ENCODE measurements at places on chromosomes 7 and 10.
A peak's percentile ranks its signal among the peaks of the same experiment; 100 is the strongest.

GRCh38 chr7:23971031-23971430, 261.0 kb downstream of the STK31 start:
- H3K4me1 ChIP-seq, result peaks cover 4% of the 10 kb centered on the region
- no peak overlapping the region for H3K27ac ChIP-seq
- no peak overlapping the region for H3K4me3 ChIP-seq
- H3K27me3 ChIP-seq, result peaks cover 4% of the 10 kb centered on the region

DNA sequence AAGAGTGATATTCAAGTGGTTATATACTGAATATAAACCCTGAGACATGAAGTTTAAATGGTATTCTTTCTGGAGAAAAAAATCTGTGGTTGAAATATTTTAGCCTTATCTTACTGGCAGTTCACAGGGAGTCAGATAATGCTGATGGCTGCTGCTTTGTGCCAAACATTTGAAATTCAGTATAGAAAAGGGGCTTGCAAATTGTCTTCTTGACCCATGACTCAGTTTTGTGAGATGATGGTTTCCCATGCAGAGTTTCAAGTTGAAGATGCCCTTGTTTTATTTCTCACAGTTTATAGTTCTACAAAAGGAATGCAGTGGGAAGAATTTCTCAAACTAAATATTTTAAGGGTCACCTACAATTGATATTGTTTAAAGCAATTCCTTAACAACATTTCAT, 251.1 kb upstream of the MEOX2 start:
- no peaks in the 10 kb centered on the region for H3K4me1 ChIP-seq
- no peaks in the 10 kb centered on the region for H3K36me3 ChIP-seq
- no peaks in the 10 kb centered on the region for H3K27me3 ChIP-seq
- H3K4me3 ChIP-seq, result no peak overlapping the region

GRCh38 chr10:11913079-11913641, 90.0 kb downstream of the PROSER2 start:
- no peak overlapping the region for H3K27ac ChIP-seq
- H3K36me3 ChIP-seq, result no peaks in the 10 kb centered on the region
- H3K27me3 ChIP-seq, result no peaks in the 10 kb centered on the region
- DNase-seq, result no peak

GRCh38 chr7:38052786-38053185, 125.3 kb upstream of the STARD3NL start:
- H3K4me3 ChIP-seq, result no peak overlapping the region
- H3K27ac ChIP-seq, result no peak overlapping the region
- DNase-seq, result no peak
- no peaks in the 10 kb centered on the region for H3K36me3 ChIP-seq
- peaks cover 4% of the 10 kb centered on the region for H3K27me3 ChIP-seq

DNA sequence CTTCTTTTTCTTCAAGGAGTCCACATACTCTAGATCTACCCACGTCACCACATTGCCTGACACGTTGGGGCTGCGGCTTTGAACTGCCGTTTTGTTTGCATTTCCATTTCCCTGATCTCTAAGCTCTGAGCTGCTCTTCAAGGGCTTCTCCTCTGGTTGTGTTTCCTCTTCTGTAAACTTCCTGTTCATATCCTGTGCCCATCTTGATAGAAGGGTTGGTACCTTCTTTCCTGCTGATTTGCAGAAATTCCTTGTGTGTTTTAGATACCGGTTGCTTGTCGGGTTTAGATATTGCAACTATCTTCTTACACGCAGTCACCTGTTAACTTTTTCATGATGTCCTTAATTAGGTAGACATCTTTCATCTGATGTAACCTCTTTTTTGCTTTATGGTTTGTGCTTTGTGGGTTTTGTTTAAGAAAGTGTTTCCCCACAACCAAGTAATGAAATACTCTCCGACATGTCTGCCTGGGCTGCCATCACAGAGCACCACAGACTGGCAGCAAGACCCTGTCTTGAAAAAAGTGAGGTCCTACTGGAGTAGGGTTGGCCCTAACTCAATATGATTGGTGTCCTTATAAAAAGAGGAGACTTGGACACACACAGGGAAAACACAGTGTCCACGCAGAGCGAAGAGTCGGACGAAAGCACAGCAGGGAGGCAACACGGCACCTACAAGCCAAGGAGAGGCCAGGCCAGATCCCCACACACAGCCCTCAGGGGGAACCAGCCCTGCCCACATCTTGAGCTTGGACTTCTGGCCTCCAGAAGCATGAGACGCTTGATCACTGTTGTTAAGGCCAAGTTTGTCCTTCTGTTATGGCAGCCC, 99.1 kb upstream of the PDGFA start:
- H3K4me3 ChIP-seq, result peak overlapping the region; percentile 72
- DNase-seq, result peak; percentile 86
- H3K27ac ChIP-seq, result peak overlapping the region; percentile 100
- no peaks in the 10 kb centered on the region for H3K27me3 ChIP-seq
- peaks cover 55% of the 10 kb centered on the region for H3K36me3 ChIP-seq

- no peaks in the 10 kb centered on the region for H3K27me3 ChIP-seq
- H3K4me1 ChIP-seq, result no peaks in the 10 kb centered on the region
- no peak overlapping the region for H3K4me3 ChIP-seq
Observed at GRCh38 chr7:105571891-105572290, 9.4 kb downstream of the EFCAB10 start.

DNA sequence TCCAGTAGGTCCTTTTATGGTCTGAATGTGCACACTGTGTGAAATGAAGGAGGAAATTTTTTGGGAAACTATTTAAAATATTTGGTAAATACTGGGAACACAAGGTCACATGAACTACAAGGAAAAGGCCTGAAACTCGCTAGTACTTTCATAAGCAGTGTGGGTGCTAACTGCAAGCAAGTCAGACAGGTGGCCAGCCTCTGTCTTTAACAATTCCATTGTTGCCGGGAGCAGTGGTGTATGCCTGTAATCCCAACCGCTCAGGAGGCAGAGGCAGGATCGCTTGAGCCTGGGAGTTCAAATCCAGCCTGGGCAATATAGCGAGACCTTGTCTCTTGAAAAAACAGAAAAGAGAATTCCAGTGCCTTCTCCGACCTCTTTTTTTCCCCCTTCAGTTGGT, 37.5 kb downstream of the SMURF1 start:
- DNase-seq, result no peak
- H3K27ac ChIP-seq, result no peak overlapping the region
- no peaks in the 10 kb centered on the region for H3K27me3 ChIP-seq

GRCh38 chr7:73992101-73992562, 35.8 kb upstream of the ELN start:
- no peaks in the 10 kb centered on the region for H3K27me3 ChIP-seq
- H3K36me3 ChIP-seq, result no peaks in the 10 kb centered on the region
- H3K4me3 ChIP-seq, result no peak overlapping the region
- no peaks in the 10 kb centered on the region for H3K4me1 ChIP-seq
- DNase-seq, result no peak

DNA sequence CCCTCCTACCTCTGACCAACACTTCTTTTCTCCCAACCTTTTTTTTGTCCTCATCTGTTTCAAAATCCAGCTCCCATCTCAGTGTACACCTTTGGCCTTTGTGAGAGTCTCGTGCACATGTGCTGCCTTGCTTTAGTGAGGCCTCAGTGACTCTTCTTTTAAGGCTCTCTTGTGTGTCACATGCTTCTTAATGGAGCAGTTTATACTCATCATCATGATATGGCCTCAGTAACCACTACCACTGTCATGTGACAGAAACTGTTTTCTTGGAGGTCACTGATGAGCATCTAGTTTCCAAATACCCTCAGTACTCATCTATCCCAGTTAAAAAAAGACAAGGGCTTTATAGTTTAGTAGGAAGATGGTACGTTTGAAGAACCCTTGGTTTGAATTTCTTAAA, 8.1 kb upstream of the ARHGAP22 start:
- peaks cover 26% of the 10 kb centered on the region for H3K27me3 ChIP-seq
- no peaks in the 10 kb centered on the region for H3K4me1 ChIP-seq
- H3K36me3 ChIP-seq, result no peaks in the 10 kb centered on the region
- DNase-seq, result no peak
- no peak overlapping the region for H3K27ac ChIP-seq

DNA sequence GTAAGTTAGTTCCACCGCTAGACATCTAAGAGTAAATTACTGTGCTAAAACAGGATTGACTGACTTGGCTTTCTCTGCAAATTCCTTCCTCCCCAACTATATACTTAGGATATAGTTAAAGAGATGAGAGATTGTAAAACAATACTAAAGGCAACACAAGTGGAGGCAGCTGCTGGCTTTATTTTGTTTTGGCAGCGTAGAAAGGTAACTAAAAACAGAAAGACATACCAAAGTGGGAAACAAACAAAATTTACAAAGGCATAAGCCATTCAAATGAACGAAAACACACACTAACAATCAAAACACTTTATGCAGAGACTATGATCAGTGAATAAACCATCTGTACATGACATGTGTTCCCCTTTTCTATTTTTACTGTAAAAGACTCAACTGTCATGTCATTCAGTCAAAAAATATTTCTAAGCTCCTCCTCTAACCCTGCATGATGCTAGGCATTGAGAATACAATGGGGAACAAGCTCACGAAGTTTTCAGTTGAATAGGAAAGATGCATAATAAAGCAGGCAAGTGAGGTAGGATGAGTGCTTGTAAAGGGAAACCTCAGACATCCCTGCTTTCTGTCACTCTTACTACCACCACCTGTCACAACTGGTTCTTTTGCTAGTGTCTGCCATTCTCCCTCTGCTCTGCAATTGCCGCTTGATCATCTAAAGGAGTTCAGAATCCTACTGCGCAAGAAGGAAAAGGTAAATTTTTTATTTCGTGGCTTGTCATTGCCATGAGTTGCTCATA, 64.2 kb upstream of the COL1A2 start:
- H3K36me3 ChIP-seq, result no peaks in the 10 kb centered on the region
- H3K4me3 ChIP-seq, result no peak overlapping the region
- H3K4me1 ChIP-seq, result no peaks in the 10 kb centered on the region
- no peak for DNase-seq

DNA sequence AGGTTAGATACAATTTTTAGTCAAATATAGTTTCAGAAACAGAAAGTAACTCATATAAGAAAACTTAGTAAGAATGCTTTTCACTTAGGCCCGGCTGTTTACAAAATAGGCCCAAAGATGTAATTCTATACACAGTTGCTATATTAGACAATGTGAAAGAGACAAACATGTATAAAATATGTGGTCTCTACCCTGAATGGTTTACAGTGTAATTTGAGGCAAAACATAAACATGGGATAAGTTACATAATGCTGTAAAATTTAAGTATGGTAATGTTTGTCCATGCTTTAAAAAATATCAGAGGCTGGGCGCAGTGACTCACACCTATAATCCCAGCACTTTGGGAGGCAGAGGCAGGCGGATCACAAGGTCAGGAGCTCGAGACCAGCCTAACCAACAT, 18.7 kb downstream of the KRIT1 start:
- no peak for DNase-seq
- H3K36me3 ChIP-seq, result peaks cover 49% of the 10 kb centered on the region
- H3K27me3 ChIP-seq, result no peaks in the 10 kb centered on the region

- H3K4me3 ChIP-seq, result no peak overlapping the region
- no peak overlapping the region for H3K27ac ChIP-seq
- no peak for DNase-seq
- no peaks in the 10 kb centered on the region for H3K27me3 ChIP-seq
Observed at GRCh38 chr7:6074612-6075380, 43.6 kb downstream of the ANKRD61 start.

- H3K4me1 ChIP-seq, result peaks cover 28% of the 10 kb centered on the region
- peak overlapping the region; percentile 83 for H3K4me3 ChIP-seq
- peak overlapping the region; percentile 97 for H3K27ac ChIP-seq
Observed at GRCh38 chr7:50068026-50068425, 25.0 kb downstream of the ZPBP start.

GRCh38 chr7:5478568-5479430, 55.2 kb upstream of the TNRC18 start:
- H3K36me3 ChIP-seq, result no peaks in the 10 kb centered on the region
- no peak overlapping the region for H3K4me3 ChIP-seq
- H3K4me1 ChIP-seq, result peaks cover 10% of the 10 kb centered on the region
- no peak for DNase-seq
- H3K27ac ChIP-seq, result no peak overlapping the region
- H3K27me3 ChIP-seq, result no peaks in the 10 kb centered on the region

DNA sequence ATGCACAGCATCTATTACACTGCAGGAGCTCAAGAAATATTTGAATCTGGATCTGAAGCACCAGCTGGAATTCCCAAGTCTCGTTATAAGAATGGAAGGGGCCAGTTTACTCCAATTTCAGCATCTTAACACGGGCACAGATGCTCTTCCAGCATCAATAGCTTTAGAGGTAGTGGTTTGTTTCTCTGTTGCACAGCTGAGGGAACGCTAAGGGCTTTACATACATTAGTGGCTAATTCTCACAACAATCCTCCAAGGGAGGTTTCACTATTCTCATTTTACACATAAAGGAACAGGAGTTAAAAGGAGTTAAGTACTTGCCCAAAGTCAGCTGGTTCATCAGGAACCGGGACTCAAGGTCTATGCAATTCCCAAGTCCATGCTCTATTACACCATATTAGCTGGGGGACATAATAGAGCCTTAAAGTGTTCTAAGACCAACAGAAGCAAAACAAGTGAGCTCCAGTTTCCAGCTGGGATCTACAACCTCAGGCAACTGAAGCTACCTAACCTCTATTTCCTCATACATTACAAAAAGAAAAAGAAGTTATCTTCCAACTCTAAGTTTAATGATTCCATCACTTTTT, 9.9 kb downstream of the XPNPEP1 start:
- H3K36me3 ChIP-seq, result peaks cover 80% of the 10 kb centered on the region
- no peak overlapping the region for H3K4me3 ChIP-seq
- no peaks in the 10 kb centered on the region for H3K27me3 ChIP-seq
- peak overlapping the region; percentile 70 for H3K27ac ChIP-seq
- H3K4me1 ChIP-seq, result peaks cover 85% of the 10 kb centered on the region

GRCh38 chr7:28224675-28225074, 44.1 kb upstream of the JAZF1 start:
- no peak overlapping the region for H3K27ac ChIP-seq
- H3K27me3 ChIP-seq, result peaks cover 16% of the 10 kb centered on the region
- no peaks in the 10 kb centered on the region for H3K36me3 ChIP-seq

DNA sequence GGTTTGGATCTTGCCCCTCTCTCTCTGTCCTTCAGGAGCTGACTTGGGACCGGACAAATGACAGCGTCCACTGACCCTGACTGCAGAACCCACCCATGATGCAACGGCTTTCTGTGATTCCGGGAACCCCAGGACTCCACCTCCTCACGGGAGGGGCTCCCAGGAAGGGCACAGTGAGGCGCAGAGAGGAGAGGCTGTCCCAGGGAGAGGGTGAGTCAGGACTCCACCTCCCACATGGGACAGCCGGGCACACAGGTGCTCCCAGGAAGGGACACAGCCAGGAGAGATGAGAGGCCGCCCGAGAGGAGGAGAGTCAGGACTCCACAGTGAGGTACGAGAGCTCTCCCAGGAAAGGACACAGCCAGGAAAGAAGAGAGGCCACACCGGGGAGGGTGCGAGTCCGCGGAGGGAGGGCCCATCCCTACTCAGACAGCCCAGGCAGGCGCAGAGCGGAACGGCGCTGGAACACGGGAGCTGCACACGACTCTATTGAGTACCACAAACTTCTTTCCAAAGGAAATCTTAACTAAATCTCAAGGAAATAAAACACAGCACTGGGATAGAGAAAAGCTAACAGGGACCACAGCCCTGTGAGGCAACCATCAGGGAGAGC, 162.5 kb downstream of the MAD1L1 start:
- no peak for DNase-seq
- H3K4me1 ChIP-seq, result peaks cover 10% of the 10 kb centered on the region
- H3K4me3 ChIP-seq, result no peak overlapping the region

All from activated CD4-positive, alpha-beta T cell treated with anti-CD3 and anti-CD28 coated beads, Interleukin-2, amount 10 ng/mL, durations not matched to agents 7 days and 5 days (primary cell).